CD4-positive, alpha-beta T cell treated with Interleukin-4 for 4 hours (primary cell): ENCODE measurements at places on chromosomes 16 and 17.

DNA sequence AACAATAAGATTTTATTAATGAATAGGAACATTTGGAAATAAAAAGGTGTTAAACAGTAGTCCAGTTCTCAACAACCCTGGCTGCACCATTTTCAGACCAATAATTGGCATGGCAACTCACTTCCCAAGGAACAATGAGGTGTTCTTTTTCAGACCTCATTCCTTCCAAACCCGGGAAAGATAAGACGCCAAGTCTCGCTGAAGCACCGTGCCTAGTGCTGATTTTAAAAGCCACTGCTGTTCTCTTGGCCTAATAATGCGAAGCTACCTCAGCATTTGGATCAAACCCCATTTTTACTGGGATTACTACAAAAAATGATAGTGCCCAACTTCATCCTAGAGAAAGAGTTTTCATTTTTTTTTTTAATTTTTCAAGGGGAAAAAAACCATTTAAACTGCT is 75.2 kb upstream of the NOL11 start:
- DNase-seq, result no peak

GRCh38 chr16:638034-638543 is 2.0 kb upstream of the METTL26 start:
- no peak for DNase-seq

DNA sequence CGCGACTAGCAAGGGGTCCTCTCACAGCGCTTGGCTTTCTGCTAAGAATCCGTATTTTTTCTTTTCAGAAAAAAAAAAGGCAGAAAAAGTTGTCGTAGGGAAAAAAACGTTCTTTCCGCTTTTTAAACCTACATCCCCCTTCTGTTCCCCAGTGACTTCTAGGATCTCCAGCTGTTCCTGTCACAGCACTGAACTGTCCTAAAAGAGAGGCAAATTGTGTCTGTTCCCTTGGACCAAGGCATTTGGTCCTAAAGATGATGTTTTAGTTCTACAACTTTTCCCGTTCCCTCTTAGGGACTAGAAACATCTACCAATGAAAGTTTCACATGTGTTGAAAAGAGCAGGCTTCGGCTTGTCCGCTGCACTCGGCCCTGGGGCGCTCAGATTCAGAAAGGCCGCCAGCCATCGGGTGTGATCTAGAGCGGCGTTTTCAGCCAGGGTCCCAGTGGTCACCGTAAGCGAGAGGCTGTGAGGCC is 100.7 kb upstream of the CHMP6 start:
- DNase-seq, result no peak

GRCh38 chr16:30740364-30741251 is 7.6 kb upstream of the PHKG2 start:
- DNase-seq, result no peak

DNA sequence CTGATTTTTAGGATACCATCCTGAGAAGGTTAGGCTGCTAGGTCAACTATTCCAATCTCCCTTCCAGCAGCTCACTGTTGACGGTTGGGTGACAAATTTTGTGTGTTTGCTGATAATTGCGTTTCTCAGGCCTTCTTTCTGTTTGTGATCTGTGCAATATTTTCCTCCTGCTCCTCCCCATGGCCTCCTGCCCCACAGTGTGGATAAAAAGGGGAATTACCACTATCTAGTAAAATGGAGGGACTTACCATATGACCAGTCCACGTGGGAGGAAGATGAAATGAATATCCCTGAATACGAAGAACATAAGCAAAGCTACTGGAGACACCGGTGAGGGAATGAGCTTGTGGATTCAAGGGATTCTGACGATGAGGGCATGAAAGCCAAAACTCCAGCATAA is 9.2 kb downstream of the CHD3 start:
- DNase-seq, result peak; percentile 32

GRCh38 chr17:43151880-43152456 is 19.0 kb upstream of the NBR1 start:
- no peak for DNase-seq

DNA sequence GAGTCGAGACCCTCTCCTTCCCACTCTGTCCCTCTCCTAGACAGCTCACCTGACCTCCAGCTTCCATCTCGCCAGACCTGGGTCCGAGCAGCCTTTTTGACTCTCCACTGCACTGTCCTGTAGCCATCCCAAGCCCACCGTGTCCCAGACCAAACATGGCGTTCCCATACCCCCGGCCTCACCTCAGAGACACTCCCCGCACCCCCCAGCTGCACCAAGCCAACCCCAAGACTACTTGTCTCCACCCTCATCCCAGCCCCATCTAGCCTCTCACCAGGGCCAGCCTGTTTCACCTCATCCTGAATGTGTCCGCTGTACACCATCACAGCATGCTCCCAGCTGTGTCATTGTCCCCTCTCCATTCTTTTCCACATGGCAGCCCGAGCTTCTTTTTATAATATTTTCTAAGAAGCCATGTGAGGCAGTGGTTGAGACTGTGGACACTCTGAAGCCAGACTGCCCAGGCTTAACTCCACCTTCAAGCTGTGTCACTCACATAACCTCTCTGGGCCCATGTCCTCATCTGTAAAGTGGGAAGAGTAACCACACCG is 1.5 kb downstream of the MYO15A start:
- no peak for DNase-seq
